ENCODE measurements at places on chromosomes 5 and 9. TPM values are rescaled to one million over a fixed set of nuclear protein-coding genes. Genes with fewer than 3 reads are reported as not detected.

The HIGD2A gene
- 104 TPM for total RNA-seq

The FAXDC2 gene
- 0.14 TPM for total RNA-seq

GRCh38 chr5:82564963-82565362 is 286.8 kb upstream of the RPS23 start:
- no peak for DNase-seq

The SEMA6A gene
- total RNA-seq, result not detected

DNA sequence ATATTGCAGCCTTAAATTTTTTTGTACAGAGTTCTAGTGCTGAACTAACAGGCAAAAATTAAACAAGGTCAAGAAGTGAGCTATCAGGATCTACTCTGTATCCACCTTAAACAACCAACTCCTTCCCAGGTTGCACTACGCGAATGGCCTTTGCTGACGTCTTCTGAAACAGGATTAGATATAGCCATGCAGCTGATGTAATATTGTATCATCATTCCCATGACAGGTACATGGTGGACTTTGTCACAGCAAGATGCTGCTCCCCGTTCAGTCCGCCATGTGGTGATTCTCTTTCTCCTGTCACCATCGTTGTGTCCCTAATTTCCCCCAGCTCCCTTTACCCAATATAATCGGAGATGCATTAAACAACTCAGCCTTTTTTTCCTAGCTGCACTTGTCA is 328.9 kb downstream of the DEPDC1B start:
- DNase-seq, result no peak

DNA sequence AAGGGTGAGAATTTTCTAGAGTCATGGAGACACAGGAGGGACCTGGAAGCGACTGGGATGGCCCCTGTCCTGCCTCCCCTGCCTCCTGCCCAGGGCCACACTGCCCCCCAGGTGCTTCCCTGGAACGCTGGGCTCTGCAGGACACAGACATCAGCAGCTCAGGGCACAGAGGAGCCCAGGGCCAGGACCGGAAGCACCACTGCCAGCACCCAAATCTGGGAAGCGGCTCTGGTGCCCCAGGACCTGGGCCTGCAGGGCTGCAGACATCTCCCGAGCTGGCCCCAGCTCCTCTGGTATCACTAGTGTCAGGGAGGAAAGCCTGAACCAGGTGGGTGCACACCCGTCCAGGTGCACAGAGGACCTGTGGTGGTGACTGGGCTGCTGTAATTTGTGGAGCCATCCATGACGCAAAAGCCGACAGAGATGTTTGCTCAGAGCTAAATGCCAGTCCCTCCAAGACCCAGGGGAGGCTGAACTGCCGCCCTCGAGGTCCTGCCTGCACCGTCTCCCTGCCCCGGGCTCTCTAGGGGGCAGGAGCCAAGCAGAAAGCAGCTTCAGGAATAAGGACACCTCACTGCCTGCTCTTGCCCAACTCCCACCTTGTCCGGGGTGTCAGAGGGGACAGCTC is 46.0 kb upstream of the SIMC1 start:
- DNase-seq, result no peak

All from activated CD4-positive, alpha-beta T cell treated with anti-CD3 and anti-CD28 coated beads for 36 hours (primary cell).